Pancreas (tissue), 10 donors: ENCODE measurements at places on chromosomes 5 and 9.

- no peak for DNase-seq
Observed at GRCh38 chr5:139205124-139205523, 7.0 kb upstream of the SIL1 start.

- DNase-seq: no peak
Observed at GRCh38 chr5:157106630-157107461, 2.0 kb downstream of the HAVCR2 start.

DNA sequence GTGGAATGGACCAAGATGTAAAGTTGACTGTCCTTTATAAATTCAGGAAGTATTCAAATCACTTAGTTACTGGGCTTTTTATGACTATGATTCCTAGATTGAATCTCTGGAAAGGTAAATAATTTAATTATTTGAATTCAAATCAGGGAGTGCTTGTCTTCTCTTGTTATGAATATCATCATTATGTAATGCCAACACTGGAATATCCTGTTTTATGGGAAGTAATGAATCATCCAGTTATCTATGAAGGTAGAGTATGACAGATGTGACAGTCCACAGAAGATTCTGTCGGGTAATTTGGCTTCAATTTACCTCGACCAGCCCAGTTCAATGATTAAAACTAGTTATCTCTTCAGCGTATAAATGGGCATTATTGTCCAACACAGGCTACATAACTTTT lies 141.0 kb upstream of the NUDT12 start:
- DNase-seq: no peak

DNA sequence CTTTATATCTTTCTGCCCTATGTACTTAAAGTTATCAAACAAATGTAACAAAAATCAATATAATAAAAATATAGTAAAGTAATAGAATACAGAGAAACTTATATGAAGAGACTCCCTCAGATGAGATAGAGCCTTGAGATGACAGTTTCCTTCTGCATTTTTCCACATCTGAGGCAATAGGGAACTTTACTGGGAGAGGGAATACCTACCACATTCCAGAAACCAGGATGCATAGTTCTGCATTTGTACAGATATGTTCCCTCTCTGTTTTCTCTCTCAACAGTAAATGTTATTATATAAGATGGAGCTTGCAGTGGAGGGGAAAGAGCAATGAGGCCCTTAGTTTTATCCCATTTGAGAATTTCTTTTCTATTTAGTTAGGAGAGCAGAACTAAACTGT lies 109.6 kb upstream of the KCNN2 start:
- no peak for DNase-seq

GRCh38 chr5:99995407-99995806 lies 539.8 kb upstream of the FAM174A start:
- DNase-seq: no peak

DNA sequence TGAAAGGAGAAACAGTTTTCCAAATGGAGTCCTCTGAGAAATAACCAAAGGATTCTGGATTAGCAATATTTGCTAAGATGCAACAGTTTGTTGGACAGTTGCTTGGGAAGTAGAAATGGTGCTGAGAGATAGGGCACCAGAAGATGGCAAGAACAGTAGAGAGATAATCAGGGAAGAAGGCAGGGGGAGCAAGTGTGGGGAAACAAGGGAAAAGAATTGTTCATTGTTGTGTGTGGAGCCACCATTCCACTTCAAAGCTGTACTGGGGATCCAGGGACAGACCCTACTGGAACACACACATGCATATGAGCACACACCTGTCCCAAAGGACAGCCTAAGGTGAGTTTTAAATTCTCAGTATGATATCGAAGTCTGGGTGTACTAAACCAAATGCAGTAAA lies 152.5 kb downstream of the ZNF608 start:
- no peak for DNase-seq

DNA sequence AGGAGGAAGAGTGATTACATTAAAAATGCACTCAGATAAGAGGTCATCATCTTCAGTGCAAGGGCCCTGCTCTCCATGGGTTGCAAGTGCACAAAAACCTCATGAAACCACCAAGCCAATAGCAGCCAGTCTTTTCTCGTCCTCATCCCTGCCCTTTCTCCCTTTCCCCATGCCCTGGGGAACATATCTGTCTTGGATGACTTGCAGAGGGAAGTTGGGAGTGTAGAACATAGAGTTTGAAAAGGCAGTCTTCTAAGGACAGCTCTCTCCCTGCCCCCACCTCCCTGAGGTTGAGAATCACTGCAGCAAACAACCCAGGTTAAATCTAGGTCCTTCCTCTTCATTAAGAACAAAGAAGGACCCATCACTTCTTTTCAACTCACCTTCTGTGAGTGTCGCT lies 22.0 kb downstream of the DDX31 start:
- no peak for DNase-seq

- no peak for DNase-seq
Observed at GRCh38 chr5:62762503-62762902, 183.9 kb downstream of the LRRC70 start.

- DNase-seq: no peak
Observed at GRCh38 chr5:73529081-73529480, 30.8 kb downstream of the BTF3 start.

DNA sequence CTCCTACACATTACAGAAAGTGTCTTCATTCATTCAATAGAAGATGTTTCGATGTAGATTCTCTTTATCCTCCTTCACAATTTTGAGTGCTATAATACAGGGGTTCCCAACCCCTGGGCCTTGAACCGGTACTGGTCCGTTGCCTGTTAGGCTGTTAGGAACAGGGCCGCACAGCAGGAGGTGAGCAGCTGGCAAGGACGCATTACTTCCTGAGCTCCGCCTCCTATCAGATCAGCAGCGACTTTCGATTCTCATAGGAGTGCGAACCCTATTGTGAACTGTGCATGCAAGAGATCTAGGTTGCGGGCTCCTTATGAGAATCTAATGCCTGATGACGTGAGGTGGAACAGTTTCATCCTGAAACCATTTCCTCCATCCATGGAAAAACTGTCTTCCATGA lies 153.0 kb upstream of the SMC2 start:
- DNase-seq: no peak

GRCh38 chr5:128199611-128200010 lies 116.0 kb downstream of the SLC12A2 start:
- DNase-seq: no peak

DNA sequence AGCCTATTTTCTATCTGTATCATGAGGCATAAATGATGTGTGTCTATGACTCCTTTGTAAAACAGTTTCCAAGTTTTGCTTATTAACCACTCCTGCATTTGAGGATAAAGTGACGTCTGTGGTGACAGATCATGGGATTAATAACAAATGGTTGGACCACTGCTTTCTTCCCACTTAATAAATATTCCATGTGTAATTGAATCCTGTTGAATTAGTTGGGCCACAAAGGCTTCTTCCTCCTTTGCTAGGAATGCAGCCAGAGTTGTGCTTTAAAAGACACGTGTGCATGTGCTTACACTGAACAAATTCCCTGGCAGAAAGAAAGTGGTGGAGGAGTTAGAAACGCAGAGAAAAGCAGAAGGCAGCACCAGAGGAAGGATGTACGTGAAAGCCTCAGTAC lies 150.2 kb downstream of the ACTBL2 start:
- DNase-seq: no peak

DNA sequence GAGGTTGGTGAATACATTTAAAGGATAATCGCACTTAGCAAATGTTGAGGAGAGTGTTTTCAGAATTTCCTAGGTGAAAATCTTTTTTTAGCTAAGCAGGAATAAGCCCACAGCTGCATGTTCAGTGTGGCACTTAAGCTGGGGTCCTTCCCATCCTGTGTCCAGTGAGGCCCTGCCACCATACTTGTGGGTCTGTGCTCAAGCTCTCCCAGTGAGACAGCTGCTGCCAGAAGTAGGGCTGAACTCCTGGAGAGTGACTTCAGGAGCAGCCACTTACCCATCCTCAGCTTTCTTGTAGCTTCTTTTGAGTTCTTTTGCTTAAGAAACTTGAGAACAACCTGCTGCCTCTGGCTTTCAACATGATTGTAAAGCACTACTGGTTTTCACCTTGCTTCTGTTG lies 110.0 kb upstream of the DHFR start:
- no peak for DNase-seq

DNA sequence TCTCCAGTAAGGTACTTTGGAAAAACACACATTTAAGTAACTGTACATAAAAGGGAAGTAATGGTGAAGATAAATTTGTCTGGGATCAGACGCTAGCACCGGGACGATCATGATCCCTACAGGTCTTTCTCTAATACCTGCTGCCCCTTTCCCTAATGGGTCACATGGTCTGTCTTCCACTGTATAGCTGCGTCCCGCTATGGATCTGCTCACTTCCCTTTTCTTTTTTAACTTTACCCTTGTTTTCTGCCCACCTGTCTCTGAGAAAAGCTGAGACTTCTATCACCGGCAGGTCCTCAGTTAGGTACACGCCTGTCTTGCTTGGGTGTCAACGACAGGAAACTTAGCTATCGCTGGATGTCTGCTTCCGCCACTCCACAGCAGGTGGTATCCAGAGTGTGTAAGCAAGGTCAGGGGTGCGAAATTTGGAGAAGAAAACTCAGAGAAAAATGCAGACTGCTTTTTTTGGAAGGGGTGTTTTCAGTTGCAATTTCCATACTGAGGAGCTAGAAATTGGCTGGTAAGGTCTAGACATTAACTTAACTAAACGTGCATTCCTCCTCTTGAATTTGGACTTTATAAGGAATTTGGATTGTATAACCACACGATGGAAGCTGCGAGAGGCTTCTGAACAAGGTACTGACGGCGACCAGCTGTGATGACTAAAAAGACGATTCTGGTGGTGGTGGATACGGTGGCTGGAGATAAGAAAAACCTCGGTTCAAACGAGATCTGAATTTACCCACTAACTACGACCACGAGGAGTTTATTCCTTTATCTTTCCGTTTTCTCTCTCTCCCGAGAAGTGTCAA lies 1.1 kb upstream of the ICE1 start:
- no peak for DNase-seq

DNA sequence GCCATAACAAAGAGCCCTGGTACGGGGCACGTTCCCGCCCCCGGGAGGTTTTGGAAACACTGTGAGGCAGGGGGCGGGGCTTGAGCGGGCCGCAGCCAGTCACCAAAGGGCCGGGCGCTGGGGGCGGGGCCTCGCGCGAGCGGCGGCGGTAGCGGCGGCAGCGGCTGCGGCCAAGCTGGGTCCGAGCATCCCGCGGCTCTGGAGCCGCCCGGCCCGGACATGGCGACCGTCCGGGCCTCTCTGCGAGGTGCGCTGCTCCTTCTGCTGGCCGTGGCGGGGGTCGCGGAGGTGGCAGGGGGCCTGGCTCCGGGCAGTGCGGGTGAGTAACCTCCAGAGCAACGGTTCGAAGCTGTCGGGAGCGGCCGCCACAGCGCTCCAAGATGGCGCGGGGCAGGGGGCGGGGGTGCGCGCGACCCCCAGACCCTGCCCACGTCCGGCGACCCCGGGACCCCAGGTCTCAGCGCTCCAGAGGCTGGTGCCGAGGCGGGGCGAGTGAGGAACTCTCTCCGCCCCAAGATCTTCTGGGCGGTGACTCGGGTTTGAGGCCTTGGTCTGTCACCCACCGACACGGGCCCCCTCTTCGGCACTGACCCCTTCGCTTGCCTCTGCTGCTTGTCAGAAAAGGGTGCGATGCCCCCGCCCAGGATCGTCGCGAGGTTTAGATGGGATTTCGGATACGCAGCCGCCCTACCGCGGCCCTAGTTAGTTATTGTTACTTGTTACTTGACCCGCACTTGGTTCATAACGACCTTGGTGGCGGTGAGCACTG lies at the start of gene RECK:
Gene RECK, plus strand, starts transcription at position 134 of the 769 bp plus-strand sequence. Its CDS starts 86 bp downstream, at position 220.
- DNase-seq: peak; percentile 83

- no peak for DNase-seq
Observed at GRCh38 chr9:36426348-36426747, 26.3 kb upstream of the RNF38 start.

GRCh38 chr5:126054577-126055347 lies 368.4 kb upstream of the GRAMD2B start:
- no peak for DNase-seq

DNA sequence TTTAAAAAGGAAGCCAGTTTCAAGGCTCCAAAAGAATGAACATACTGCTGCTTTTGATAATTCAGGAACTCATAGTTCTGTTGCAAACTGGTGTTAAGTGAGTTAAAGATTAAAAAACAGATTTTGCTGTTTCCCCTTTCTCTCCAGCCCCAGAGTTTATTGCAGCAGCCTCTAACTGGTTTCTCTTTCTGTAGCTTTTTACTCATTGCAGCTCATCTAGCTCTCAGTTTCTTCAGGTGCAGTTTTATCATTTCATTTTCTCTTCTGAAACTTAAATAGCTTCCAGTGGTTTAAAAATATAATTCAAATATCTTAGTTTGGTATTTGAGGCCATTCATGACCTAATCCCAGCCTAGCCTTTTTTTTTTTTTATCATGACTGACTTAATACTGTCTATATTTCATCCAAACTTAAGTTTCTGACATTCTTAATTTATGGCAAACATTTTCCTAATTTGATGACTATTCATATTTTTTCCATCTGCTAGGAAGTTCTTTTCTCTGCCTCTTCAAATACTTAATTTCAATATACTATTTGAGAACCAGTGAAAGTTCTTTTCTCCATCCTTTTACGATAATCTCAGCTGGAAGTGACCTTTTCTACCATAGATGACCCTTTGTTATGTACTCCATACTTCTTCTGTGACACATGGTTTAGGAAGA lies 252.7 kb upstream of the GRIA1 start:
- no peak for DNase-seq

DNA sequence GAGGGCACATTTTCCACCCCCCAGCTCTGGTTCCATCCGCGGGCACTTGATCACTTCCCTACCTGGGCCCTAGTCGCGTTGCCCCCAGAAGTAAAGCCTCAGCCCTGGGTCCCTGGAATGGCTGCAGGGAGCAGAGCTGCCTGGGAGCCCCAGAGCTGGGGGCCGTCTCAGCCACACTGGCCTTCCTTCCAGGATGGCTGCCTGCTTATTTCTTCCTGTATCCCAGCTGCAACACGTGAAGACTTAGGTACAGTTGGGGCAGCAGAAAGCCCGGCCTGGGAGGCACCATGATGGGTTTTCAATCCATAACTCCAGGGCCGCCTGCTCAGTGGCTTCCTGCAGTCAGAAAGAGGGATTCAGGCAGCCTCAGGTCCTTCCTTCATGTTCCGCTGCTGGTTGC lies 232.3 kb downstream of the IRX2 start:
- DNase-seq: no peak

DNA sequence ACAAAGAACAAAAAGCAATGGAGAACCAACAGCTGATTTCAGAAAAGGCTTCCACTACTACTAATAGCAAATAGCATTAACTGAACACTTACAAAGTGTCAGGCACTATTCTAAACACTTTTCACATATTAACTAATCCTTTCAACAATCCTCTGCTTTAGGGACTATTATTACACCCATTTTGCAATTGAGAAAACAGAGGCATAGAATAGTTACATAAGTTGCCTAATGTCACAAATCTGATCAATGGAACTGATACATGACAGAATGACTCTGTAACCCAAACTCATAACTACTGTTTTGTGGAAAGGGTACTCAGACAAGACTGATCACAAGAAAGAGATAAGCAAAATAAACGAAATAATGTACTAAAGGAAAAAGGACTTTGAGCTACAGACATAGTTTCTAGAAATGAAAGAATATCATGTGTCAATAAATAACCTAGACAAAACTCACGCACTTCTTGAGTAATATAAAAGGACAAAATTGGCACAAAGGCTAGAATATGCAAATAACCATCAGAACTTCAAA lies 31.3 kb downstream of the ABHD17B start:
- no peak for DNase-seq
